ENCODE measurements at places on chromosomes 16 and 17. TPM values are rescaled to one million over a fixed set of nuclear protein-coding genes. Genes with fewer than 3 reads are reported as not detected.

The PIGW gene
- total RNA-seq = 5.8 TPM

The MLKL gene
- 6.9 TPM for total RNA-seq

The CDH3 gene
- total RNA-seq = 0.17 TPM

The CCL5 gene
- total RNA-seq = not detected

The TMEM100 gene
- total RNA-seq = 0.99 TPM

The MT1M gene
- total RNA-seq = 5.1 TPM

The CDH8 gene
- not detected for total RNA-seq

The SLC38A8 gene
- total RNA-seq = not detected

The HAS3 gene
- total RNA-seq = 0.66 TPM

The WSB1 gene
- total RNA-seq = 158 TPM
